ENCODE measurements at places on chromosomes 3 and 15.

GRCh38 chr3:133093366-133093765 lies 55.2 kb downstream of the TMEM108 start:
- no peak for DNase-seq

DNA sequence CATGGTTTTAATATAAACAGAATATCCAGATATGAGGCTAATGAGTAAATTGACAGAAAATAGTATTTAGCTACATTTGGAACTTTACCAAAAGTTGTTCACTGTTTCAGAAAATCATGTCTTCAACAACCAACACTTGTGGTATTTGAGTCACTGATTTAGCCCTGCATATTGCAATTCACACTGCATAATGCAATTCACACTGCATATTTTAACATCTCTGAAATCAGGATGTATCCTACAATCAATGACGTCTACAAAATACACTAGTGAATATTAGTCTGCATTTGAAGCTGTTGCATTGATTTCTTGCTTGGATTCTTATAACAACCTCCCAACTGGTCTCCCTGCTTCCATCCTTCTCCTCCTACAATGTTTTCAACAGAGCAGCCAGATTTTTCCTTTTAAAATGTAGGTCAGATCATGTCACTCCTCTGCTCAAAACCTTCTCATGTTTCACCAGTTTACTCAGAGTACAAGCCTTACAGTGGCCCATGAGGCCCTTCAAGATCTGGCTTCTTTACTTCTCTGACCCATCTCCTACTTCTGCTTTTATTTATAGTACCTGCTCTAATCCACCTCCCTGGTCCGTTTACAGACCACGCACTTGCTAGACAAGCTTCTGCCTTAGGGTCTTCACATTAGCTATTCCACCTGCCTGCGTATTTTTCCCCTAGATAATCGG lies 11.4 kb upstream of the RAB11A start:
- no peak for DNase-seq

- no peak for DNase-seq
Measured at GRCh38 chr3:108406661-108407206, 103.7 kb downstream of the MYH15 start.

DNA sequence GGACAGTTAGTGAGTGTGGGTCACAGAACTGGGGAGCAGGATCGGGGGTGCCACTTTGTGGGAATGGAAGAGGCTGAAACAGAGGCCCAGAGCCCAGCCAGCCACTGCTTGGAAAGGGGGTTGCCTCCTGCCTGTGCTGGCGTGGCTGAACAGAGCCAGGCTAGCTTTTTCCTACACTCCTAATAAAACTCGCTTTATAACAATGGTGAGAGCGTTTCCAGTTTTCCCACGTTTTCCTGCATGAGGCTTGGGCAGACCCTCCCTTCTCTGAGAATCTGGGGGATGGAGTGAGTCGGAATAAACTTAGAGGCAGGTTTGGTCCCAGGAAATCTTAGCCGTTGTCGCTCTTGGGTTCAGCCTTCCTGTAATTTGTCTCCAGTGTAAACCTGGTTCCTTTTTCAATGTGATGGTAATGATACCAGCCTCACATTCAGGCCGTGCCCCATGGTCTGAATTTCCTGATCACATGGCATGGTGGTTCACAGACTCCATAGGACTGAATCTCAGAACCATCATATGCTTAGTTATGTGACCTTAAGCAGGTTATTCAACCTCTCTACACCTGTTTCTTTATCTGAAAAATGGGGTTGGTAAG lies 6.5 kb upstream of the FGD5 start:
- no peak for DNase-seq

DNA sequence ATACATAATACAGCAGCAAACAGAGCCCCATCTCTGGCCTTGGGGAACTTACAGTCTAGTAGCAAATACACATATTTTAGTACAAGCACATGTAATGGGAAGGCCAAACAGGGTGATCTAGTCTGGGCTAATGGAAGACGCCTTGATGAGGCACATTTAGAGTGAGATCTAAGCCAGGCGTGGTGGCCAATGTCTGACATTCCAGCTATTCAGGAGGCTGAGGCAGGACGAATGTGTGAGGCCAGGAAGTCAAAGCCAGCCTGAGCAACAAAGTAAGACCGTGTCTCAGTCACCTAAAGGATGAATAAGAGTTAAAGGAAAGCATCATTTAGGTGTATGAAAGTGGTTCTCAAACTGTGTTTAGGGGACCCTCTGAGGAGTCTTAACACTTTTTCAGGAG lies 291.9 kb downstream of the MAGI1 start:
- no peak for DNase-seq

DNA sequence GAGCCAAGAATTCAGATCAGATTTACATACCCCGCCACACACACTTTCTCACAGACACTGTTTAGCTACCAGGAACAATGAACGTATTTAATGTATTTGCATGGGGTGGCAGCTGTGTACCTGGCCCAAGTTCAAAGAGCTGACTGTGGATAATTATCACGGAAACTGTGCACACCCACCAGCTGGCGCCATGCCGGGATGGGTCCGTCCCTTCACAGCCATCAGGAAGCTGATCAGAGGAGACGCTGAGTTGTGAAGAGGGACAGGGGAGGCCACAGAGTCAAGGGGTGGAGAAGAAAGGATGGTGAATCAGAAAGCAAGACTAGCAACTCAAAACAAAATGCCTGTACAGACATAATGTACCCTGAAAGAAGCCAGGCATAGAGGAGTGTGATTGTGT lies 13.1 kb upstream of the PLA2G4D start:
- no peak for DNase-seq

- DNase-seq = no peak
Measured at GRCh38 chr3:192171213-192171612, 556.1 kb downstream of the FGF12 start.

- no peak for DNase-seq
Measured at GRCh38 chr3:156642750-156643728, 31.4 kb upstream of the TIPARP start.

GRCh38 chr3:20185331-20185678 lies 701 bp downstream of the SGO1 start:
- no peak for DNase-seq

- DNase-seq = no peak
Measured at GRCh38 chr3:64651741-64652241, 36.0 kb downstream of the ADAMTS9 start.

DNA sequence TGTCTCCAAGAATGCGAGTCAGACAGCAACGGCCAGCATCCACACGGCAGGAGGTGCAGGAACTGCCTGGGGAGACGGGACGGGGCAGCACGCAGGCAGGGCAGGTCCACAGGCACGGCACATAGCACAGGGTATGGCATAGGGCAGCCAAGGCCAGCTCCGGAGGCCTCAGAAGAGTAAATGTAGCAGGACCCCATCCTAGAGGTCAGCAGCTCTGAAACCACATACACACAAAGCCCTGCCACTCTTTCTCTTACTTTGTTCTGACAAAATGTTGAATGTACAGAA lies 26.9 kb downstream of the ZXDC start:
- no peak for DNase-seq

GRCh38 chr3:167843886-167844285 lies 108.4 kb downstream of the SERPINI1 start:
- no peak for DNase-seq

DNA sequence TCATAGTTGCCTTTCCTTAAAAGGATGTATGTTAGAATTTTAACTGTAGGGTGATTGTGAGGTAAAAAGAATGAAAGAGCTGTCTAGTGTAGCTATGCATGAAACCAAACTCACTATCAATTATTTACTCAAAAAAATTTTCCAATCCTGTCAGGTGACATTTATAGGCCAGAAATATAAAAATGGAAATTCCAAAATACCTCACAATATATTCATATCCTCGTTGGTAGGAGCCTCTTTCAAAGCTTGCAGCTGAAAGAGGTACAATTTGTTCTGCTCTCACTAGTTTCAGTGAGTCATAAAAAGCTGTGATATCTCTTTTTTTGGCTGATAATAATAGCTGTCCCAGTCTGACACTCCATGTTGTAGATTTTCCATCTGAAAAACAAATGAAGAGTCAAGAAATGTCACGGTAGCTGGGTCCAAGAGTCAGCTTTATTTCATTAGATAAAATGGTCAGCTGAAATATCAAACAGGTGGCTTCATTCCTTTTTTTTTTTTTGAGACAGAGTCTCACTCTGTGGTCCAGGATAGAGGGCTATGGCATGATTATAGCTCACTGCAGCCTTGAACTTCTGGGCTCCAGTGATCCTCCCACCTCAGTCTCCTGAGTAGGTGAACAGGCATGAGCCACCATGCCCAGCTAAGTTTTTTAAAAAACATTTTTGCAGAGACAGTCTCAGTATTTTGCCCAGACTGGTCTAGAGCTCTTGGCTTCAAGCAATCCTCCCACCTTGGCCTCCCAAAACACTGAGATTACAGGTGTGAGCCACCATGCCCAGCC lies 50.8 kb upstream of the XRN1 start:
- no peak for DNase-seq

DNA sequence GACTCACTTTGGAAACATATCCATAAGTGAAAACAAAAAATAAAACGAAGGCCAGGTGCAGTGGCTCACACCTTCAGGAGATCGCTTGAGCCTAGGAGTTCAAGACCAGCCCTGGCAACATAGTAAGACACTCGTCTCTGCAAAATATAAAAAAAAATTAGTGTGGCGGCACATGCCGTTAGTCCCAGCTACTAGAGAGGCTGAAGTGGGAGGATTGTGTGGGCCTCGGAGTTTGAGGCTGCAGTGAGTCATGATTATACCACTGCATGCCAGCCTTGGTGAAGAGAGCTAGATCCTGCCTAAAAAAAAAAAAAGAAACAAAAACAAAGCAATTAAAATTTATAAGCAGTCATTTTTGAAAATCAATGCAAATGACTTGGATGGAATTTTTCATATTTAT lies 54.7 kb upstream of the NANOGP8 start:
- no peak for DNase-seq

DNA sequence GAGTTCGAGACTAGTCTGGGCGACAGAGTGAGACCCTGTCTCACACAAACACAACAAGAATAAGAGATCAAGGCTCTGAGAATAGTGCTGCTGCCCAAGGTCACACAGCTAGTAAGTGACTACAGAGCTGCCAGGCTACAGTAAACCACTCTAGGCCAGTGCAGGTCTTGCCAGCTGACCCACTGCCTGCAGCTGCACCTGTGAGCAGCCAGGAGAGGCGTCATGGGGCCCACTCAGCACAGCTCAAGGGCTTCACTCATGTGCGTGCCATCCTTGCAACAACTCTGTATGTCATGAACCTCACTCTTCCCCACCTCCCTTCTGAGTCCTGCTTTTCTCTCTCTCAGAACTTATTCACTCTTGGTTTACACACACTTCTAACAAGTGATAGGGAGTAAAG lies 176.7 kb downstream of the SMAD6 start:
- DNase-seq = no peak

GRCh38 chr3:98361289-98361688 lies 7.6 kb downstream of the OR5K4 start:
- DNase-seq = no peak

DNA sequence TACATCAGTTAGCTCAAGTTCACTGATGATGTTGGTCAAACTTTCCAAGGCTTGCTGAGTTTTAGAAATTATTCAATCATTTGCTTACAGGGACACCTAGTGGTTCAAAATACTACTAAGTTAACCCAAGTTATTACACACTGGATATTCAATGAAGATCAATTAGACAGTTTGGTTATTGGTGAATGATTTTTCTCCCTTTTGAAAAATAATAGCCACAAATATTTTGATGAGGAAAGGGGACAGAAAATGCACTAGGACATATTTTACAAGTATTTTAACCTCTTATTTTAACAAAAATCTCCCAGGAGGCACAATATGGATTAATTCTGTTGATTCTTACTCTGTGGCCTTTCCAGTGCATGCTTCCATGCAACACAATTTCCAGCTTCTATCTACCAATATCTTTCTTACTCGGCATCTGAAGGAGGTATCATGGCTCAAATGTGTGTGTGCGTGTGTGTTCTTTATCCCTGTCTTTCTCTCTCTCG lies 20.1 kb upstream of the GOLGA6L2 start:
- peak; percentile 6 for DNase-seq

GRCh38 chr3:23421811-23422516 lies 218.8 kb downstream of the UBE2E2 start:
- DNase-seq = no peak

DNA sequence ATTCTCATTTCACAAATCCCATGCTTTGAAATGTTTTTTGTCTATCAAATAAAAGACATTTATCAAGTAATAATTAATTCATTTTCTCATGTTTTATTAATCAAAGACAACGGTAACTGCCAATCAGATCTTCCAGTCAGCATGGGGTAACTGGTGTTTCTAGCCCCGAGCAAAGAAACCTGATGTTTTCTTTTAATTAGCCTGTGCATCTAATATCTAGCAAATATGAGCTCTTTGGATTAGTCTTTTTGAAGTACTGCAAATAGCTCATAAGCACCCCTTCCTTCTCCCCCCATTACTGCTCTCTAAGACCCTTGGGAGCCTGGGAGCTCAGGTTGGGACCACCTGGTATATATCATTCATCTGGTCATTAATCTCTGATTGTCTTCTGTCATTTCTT lies 43.1 kb upstream of the SRGAP3 start:
- no peak for DNase-seq

Measured in SW 1271 (cell line).